ENCODE measurements at places on chromosomes 5 and 9.
A peak's percentile ranks its signal among the peaks of the same experiment; 100 is the strongest.

DNA sequence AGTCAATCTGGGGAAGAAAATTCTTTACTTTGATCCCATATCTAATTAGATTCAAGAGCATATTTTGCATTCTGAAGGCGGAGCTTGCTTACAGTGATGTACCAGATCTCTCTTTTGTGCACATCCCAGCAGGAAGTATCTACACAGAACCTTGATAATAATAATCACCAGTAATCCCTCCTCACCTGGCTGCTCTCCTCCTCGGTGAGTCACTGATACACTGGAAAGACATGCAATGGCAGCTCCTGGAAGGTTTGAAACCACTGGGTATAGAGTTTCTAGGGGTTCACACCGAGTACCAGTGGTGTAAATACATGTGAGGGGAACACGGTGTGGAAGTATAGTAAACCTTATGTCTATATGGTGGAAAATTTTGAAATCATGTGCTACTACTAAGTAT, 205.5 kb upstream of the TARS1 start:
- DNase-seq, result no peak

DNA sequence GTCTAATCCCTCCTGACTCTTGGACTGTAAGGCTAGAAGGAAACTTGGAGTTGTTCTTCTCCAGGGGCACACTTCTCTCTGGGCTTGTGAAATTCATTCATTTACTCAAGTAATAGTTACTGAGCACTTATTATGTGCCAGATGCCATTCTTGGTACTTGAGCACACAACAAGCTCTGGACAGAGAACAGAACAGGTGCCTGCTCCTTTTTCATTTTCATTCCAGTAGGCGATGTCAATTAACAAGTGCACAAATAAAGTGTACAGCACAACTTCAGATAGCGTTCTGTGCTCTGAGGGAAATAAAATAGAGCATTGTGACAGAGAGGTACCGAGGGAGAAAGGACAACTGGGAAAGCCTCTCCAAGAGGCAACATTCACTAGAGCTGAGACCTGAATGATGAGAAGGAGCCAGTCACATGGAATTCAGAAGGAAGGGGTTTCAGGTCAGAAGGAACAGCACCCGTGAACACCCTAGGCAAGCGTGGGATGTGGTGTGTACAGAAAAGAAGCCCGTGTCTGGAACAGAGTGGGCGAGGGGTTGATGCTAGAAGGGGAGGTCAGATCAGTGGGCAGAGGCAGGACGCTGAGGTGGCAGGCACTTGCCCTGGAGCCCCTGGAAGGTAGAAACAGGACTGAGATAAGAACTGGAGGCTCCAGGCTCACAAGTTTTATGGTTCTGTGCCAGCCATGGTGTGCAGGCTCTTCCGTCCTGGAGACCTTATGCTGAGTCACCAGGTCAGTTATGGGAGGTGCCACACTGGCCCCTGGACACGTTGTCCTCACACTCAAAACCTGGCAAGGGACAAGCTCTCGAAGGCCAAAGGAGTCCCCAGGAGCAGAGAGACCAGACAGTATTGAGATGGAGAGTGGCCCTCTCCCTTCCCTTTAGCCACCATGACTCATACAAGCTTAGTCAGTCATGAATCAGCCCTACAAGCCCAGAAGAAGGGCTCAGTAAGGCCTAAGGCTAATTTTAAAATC, 7.2 kb upstream of the ABLIM3 start:
- DNase-seq, result no peak

- DNase-seq, result no peak
Measured at GRCh38 chr9:84758817-84759216, 89.3 kb downstream of the NTRK2 start.

- DNase-seq, result no peak
Measured at GRCh38 chr5:39270225-39270848, 51.0 kb upstream of the FYB1 start.

- no peak for DNase-seq
Measured at GRCh38 chr5:35162848-35163709, 67.2 kb downstream of the PRLR start.

DNA sequence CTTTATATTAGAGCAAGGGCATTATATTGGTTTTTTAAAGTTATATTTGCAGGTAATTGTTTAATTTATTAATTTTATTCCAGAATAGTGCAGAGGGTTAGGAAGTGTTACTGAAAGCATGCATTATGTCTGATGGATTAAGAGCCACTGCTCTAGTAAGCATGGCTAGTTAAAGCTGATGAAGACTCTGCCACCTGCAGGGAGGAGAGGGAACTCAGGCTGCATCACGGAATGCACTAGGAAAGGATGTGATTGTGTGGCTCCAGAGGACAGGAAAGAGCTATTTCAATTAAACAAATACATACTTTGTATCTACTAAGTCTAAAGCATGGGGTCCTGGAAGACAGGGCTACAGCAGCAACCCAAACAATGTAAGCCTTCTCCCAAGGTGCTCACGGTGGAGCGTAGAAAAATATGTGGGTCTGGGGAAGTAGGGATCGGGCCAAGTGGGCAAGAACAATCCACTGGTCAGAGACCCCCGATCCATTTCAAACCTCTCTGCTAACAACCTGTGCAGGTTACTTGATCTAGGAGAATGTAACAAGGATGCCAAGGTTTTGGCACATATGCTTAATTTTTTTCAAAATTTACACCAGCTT, 15.3 kb upstream of the GRXCR2 start:
- peak; percentile 33 for DNase-seq

- DNase-seq, result peak; percentile 38
Measured at GRCh38 chr9:4382722-4383317, 83.0 kb upstream of the GLIS3 start.

DNA sequence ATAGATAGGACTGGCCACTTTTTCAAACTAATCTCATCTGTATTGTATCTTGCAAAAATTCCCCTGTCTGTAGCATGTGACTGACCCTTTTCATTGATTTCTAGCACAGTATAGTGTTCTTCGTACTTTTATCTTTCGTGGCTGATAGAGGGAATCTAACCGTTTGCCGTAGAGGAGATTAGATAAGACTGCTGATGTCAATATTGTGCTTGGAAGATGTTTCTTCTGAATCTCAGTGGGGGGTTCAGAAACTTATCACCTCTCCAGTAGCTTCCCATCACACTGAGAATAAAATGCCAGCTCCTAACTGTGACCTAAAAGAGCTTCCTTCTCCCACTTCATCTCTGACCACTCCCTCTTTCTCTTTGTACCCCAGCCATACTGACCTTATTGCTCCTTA, 25.4 kb upstream of the ALDOB start:
- no peak for DNase-seq

DNA sequence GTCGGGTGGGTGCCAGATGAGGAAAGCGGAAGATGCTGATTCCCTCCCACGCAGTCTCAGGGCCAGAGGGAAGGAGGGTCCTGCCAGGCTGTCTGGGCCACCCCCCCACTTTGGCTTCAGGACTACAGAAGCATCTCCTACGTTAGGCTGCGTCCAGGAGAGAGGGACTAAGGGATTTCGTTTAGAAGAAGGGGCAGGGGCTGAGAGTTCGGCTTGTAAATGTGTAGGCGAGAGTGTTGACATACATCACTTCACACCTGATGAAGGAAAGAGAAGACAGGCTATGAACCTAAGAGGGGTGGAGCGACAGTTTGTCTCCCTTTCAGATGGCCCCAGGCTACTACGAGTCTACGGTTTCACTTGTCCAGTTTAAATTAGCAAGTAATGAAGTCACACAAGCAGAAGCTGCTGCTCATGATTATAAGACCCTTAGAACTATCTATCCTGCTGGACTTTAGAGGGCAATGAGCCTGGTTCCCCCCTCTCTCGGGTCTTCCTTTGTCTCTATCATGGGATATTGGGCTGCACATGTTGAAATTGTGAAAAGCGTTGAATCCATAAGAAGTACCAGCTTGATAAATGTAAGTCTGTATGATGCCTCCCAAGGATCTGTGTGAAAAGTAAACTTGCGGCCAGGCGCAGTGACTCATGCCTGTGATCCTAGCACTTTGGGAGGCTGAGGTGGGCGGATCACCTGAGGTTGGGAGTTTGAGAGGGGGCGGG, 193.0 kb downstream of the AOPEP start:
- DNase-seq, result no peak

DNA sequence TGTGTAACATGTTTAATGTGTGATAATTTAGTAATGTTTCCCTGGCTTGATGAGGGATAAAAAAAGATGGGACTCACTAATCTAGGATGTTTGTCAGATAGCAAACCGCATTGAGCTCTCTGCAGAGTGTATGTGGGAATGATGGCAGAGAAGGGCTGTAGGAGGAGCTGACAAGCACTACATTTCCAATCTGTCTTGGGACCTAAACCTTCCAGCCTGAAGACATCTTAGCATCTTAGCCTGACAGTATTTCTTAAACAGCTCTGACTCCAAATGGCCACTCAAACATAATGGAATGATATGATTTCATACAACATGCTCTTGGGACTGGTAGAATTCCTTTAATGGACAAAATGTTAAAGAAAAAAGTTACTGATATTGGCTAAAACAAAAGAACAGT, 116.7 kb downstream of the PPP2R2B start:
- no peak for DNase-seq

DNA sequence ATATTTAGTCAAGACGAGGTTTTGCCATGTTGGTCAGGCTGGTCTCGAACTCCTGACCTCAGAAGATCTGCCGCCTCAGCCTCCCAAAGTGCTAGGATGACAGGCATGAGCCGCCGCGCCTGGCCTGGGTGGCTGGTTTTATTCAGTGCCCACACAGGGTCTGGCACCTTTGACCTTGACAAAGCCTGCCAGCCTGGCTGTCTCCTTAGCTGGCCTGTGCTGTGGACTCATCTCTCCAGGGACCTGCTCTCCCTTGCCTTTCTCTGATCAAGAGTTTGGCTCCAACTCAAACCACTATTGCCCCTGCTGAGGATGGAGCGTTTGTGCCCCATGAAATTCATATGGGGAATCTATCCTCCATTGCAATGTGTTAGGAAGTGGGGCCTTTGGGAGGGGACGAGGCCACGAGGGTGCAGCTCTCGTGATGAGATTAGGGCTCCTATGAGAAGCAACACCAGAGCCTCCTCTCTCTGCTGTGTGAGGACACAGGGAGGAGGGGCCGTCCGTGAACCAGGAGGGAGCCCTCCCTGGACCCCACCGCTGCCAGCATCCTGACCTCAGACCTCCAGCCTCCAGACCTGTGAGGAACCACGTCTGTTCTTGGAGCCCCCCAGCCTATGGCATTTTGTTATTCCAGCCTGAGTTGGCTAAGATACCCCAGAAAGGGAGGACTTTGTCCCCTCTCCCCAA, 45.0 kb downstream of the MRPL36 start:
- DNase-seq, result no peak

DNA sequence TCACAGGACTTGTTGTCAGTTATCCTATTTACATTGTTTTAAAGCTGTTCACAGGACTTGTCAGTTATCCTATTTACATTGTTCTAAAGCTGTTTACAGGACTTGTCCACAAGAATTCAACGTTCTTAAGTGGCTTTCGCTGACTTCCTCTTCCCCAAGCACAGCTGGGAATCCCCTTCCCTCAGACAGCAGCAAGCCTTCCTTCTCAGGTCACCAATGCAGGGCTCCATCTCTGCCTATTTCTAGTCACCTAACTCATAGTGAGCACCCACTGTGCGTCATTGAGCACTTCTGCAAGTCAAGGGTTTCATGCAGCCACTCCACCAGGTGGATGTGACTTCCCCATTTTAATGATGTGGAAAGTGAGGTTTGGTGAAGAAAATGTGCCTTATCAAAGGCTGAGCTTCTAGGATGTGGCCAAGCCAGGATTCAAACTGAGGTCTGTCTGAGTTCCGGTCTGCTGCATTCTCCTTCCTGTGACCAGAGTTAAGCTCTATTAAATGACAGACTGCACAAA, 109.8 kb upstream of the ZNF462 start:
- no peak for DNase-seq

- no peak for DNase-seq
Measured at GRCh38 chr5:157308836-157309465, 43.0 kb downstream of the CYFIP2 start.

GRCh38 chr5:3542158-3542557, 53.5 kb upstream of the IRX1 start:
- DNase-seq, result no peak

Measured in SK-N-SH (cell line).